A549 treated with GW870086 at 1 μM for 4 hours (cell line): ENCODE measurements at places on chromosomes 2 and 18. TPM values are rescaled to one million over a fixed set of nuclear protein-coding genes. Genes with fewer than 3 reads are reported as not detected.

STAT4 gene
- 3.9 to 7.0 TPM (median 5.5 TPM) in 5 replicates for total RNA-seq

PKDCC gene
- 17.2 to 22.3 TPM (median 20.3 TPM) in 5 replicates for total RNA-seq

CMPK2 gene
- total RNA-seq = 0.65 to 1.3 TPM (median 0.77 TPM) in 5 replicates

SLC9A2 gene
- 2.9 to 3.7 TPM (median 3.1 TPM) in 5 replicates for total RNA-seq

ERFE gene
- total RNA-seq = 6.7 to 9.2 TPM (median 7.7 TPM) in 5 replicates

RETREG2 gene
- total RNA-seq = 55.8 to 83.6 TPM (median 80.0 TPM) in 5 replicates

ARHGEF4 gene
- total RNA-seq = 7.6 to 10.6 TPM (median 10.3 TPM) in 5 replicates

GRHL1 gene
- total RNA-seq = 0.65 to 1.4 TPM (median 0.85 TPM) in 5 replicates

PSME4 gene
- 44.1 to 46.4 TPM (median 44.8 TPM) in 5 replicates for total RNA-seq

IL36G gene
- 0.13 TPM in 1 of 5 replicates, not detected in the others for total RNA-seq

VSNL1 gene
- total RNA-seq = not detected in 5 replicates

IL18R1 gene
- total RNA-seq = 0.69 to 1.3 TPM (median 0.79 TPM) in 5 replicates

USP34 gene
- 48.6 to 54.4 TPM (median 51.4 TPM) in 5 replicates for total RNA-seq

LONRF2 gene
- total RNA-seq = 1.8 to 3.5 TPM (median 2.7 TPM) in 5 replicates

MYO5B gene
- total RNA-seq = 8.6 to 10.0 TPM (median 8.9 TPM) in 5 replicates

XDH gene
- 1.0 to 1.3 TPM (median 1.1 TPM) in 5 replicates for total RNA-seq

DSG4 gene
- total RNA-seq = not detected in 5 replicates

CAPN13 gene
- total RNA-seq = 0.14 to 0.15 TPM in 2 of 5 replicates, not detected in the others

RPL37A gene
- total RNA-seq = 4,804 to 5,611 TPM (median 5,180 TPM) in 5 replicates

TUBA3D gene
- total RNA-seq = 0.59 to 2.3 TPM (median 0.94 TPM) in 5 replicates

DLX1 gene
- 2.0 to 3.4 TPM (median 3.1 TPM) in 5 replicates for total RNA-seq

MSTN gene
- total RNA-seq = not detected in 5 replicates

POMC gene
- not detected in 5 replicates for total RNA-seq

TSPYL6 gene
- total RNA-seq = not detected in 5 replicates

SCN1A gene
- not detected in 5 replicates for total RNA-seq

LIMS1 gene
- total RNA-seq = 46.5 to 70.3 TPM (median 68.3 TPM) in 5 replicates

ERMN gene
- not detected in 5 replicates for total RNA-seq

IL1B gene
- total RNA-seq = 0.13 to 0.22 TPM (median 0.14 TPM) in 5 replicates

FKBP1B gene
- 10.1 to 13.2 TPM (median 11.8 TPM) in 5 replicates for total RNA-seq
